ENCODE measurements at places on chromosomes 1 and 21.

DNA sequence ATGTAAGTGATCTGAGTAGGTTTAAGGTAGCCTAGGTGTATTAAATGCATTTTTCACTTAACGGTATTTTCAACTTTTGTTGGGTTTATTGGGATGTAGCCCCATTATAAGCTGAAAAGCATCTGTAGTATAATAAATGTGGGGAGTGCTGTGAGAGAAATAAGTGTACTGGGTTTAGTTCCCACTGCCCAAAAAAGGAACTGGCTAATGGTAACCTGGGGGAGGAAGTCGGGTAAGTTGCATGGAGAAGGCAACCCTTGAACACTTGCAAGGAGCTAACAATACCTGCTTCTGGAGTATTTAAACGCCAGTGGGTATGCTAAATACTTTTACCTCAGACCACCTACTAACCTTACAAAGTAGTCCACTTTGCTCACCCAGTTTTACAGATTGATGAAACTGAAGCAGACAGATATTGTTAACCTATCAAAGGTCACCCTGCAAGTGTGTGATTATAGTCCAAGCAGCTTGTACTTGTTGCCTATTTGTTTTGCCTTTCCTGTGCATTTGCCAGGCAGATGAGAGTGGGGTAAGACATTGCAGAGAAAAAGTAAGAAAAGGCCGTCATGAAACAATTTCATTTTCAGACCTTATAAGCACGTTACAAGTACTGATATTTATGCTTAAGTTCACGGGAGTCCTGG is 7.6 kb upstream of the SHISA4 start:
- no peak for DNase-seq

- peak; percentile 77 for DNase-seq
Measured at GRCh38 chr1:32893198-32894018, 7.1 kb downstream of the HPCA start.

GRCh38 chr1:158155673-158156072 is 25.0 kb upstream of the CD1D start:
- DNase-seq = no peak

DNA sequence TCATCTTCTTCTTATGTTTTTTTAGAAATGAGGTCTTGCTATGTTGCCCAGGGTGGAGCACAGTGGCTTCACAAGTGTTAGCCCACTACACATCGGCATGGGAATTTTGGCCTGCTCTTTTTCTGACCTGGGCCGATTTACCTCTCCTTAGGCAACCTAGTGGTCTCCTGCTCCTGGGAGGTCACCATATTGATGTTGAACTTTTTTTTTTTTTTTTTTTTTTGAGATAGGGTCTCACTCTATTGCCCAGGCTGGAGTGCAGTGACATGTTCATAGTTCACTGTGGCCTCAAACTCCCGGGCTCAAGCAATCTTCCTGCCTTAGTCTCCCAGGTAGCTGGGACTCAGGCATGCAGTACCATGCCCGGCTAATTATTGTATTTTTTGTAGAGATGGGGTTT is 7.5 kb downstream of the AK2 start:
- DNase-seq = no peak

- no peak for DNase-seq
Measured at GRCh38 chr21:33663241-33663640, 20.9 kb downstream of the ITSN1 start.

DNA sequence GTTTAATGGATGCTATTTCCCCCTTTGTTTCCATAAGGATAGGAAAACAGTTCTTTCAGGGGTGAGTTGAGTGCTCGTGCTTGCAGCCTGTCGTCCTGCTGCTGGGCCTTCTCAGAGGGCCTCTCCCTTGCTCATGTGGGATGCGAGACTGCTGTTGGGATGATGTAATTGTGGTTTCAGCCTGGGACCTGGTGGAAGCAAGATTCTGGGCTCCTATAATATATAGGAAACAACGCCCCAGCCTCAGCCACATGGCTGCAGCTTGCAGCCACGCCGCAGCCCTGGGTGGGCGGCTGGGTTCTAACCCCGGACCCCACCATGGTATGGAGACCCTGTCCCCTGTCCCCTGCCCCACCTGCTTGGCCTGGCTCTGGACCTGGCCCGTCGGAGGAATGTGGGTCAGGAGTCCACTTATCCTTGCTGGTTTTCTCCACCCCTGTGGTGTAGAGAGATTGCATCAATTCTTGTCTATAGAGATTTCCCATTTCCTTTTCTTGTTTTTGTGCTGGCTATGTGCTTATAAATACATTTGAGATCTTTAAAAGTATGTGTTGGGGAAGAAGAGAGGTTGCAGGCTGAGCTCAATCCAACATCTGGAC is 357.8 kb downstream of the SIPA1L2 start:
- DNase-seq = no peak

DNA sequence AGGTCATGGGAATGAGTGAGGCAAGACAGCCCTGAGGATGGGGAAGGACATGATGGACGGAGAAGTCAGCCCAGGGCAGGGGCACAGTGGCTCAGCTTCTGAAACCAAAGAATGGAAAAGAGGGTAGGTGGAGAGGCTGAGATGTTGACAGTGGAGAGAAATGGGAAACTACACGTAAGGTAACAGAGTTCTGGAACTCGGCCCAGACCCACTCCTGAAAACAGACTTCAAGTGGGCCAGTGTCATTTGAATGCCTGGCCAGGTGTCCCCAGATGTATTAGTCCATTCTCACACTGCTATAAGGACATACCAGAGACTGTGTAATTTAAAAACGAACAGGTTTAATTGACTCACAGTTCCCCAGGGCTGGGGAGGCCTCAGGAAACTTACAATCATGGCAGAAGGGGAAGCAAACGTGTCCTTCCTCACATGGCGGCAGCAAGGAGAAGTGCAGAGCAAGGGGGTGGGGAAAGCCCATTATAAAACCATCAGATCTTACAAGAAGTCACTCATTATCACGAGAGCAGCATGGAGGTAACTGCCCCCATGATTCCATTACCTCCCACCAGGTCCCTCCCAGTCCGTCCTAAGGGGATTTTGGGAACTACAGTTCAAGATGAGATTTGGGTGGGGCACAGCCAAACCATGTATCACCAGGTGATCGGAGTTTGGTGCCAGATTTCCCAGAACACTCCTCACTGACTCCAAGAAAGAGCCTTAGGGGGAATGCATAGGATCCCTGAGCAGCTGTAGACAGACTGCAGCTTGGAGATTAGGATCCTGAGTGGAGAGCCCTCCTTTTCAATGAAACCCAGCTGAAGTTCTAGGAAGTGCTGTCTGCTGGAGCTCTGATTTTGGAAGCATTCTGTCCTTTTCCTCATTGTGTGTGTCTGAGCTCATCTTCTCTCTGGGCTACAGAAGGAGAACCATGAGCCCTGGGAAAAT is 40.3 kb downstream of the FHAD1 start:
- no peak for DNase-seq

DNA sequence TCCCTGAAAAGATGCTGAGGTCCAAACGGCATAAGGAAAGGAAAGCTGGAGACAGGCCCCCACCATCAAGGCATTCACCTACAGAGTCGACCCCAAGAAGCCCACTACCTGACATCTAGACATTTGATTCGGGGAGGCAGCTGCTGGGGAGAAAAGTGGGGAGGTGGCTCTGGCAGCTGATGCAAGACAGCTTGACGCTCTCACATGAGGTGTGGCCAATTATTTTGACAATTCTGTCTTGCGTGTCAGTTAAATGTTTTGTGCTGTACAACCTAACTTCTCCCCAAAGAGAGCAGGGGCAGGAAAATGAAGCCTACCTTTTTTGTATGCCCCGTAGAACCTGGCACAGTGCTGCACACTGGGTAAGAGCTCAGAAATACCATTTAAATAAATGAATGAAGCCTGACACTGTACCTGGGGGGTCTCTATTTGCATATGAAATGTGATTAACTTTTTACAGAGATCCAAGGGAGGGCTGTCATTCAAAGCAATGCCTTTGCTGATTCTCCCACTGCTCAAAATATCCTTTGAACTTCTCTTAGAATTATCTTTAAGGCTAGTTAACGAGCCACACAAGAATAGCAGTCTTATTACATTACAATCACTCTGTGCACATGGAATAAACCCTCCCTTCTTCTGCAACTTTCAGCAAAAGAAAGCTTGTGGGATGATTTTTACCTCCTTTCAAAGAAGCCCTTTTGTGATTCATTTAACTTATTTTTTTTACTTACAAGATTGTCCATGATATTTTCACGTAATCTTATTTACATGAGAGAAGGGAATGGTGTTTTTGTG is 163.2 kb downstream of the TNR start:
- DNase-seq = no peak

- peak; percentile 66 for DNase-seq
Measured at GRCh38 chr1:44327679-44328491, 27.2 kb downstream of the ERI3 start.

GRCh38 chr1:116671072-116671760 is 3.7 kb upstream of the IGSF3 start:
- no peak for DNase-seq

DNA sequence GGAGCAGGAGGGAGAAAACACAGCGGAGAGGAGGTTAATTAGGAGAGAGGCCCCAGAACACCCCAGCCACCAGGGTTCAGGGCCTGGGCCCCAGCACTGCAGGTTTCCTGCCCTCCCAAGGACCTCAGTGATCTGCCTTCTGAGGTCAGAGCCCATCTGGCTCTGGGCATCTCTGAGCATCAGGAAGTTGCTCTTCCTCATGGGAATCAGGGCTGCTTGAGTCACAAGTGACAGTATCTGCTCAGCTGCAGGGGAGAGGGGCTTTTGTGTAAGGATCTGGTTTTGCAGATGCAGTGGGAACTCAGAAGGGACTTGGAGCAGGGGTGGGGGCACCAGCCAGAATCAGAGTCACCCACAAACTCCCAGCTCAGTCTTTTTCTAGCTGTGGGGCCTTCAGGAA is 472.1 kb downstream of the PTPRU start:
- DNase-seq = no peak

DNA sequence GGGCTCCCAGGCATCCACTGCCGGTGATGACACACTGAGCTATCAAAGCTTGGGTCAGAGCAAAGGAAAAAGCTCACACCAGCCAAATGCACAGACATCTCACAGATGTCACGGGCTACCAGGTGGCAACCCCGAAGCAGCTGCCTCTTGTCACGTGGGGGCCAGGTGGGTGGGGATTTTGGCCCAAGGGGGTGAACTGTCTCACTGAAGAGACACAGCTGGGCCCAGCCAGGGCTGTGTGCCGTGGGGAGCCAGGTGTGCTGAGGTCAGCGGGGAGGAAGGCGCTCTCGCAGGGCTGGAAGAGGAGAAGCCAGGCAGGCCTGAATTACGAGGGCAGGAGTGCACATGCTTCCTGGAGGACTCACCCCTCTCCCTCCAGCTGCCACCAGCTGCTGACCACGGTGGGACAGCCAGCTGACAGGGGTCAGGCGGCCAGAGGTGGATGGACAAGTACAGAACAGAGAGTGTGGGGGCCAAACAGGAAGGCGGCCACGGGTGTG is 32.4 kb downstream of the KCNN3 start:
- DNase-seq = peak; percentile 49

DNA sequence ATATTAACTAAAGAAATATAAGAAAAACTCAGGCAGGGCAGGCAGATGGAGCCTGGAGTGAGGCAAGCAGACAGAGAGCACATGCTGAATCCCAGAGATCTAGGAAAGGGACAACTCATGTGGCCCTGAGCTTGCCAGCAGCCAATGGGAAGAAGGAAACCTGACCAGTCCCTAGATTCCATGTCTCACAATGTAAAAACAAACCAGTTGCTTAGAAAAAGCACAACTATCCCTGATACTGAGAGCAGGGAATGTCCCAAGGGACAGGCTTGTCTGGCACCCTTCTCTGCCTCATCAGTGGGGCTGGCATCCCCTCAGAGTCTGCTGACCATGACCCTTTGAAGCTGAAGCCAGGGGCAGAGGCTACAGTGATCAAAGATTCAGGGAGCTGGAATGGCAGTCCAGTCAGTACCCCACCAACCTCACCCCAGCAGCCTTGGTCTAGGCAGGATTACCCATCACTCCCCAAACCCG is 27.8 kb downstream of the HSPG2 start:
- DNase-seq = no peak

DNA sequence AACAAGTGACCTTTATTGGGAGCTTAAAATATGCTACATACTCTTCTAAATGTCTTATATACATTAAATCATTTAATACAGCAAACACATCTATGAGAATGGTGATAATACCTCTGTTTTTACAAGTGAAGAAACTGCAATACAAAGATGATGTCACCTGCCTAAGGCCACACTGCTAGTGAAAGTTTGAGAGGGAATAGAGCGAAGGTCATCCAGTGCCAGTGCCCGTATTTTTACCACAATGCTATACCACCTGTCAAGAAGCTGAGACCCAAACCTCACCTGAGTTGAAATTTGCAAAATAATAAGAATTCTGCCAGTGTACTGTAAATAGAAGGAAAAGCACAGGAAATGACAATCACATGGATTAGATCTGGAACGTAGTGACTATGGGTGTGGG is 200.4 kb upstream of the TMPRSS15 start:
- DNase-seq = no peak

DNA sequence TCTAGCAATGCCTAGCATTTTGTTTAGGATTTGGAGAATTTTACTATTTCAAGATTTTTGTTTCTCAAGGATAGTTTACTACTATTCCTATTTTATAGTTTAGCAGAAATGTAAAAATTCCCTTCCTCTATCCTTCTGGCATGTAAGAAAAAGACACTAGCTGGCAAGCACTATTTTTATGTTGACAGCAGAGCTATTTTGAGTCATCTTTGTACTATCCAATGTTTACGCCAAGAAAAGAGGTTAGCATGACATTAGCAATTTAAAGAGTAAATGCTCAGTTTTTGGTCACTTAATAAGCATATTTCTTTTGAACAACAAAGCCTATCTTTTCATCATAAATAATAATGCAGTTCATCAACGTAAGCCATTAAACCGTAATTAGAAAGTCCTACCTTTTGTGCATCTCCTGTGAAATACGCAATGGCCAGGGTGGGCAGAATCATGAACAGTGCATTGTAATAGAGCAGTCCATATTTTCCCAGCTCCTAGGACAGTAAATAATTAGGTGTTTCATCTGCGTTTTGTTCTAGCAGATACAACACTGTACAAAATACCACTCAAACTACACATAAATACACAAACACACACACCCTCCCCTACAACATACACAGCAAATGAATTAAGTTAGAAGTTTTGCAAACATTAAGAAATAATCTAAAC is 12.0 kb downstream of the SLC35D1 start:
- no peak for DNase-seq

DNA sequence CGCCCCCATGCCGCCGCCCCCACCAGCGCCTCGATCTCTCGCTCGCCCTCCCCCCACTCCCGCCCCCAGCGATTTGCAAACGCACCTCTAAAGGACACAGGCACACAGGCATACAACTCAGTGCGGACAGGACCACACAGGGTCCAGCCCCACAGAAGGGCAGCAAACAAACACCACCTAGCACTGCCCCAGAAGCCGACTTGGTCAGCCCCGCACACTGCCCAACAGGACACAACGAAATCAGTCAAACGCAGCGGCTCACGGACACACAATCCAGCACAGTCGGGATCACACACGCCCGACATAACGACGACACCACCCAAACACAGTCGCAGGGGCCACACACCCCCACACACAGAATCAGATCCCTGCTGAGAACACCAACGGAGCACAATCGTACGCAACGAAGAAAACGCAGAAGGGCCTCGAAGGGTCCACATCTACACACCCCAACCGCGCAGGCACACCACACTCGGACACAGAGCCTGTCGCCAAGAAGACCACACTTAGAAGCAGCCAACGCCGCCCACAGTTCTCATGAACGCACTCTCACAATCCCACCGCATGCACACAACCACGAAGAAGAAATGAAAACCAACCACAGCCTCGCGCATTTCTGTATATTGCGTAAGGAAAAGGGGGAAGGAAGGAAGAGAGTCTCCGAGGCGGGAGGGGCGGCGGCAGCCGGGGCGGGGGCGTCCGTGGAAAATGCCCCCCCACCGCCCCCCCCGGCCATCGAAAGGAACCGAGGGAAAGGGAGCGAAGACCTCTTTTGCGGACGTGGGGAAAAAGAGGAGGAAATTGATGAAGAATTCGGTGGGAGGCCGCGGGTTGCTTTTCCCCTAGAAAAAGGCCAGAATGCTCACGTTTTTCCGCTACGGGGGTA is 481 bp downstream of the TAL1 start:
- peak; percentile 65 for DNase-seq
